ENCODE measurements at places on chromosomes 1 and 21. TPM values are rescaled to one million over a fixed set of nuclear protein-coding genes. Genes with fewer than 3 reads are reported as not detected.

SPRR2B gene
- not detected for total RNA-seq

GPR157 gene
- total RNA-seq, result 2.2 TPM

RPS6KA1 gene
- total RNA-seq, result 2.9 TPM

TSPAN1 gene
- total RNA-seq, result 0.81 TPM

CBS gene
- 63.3 TPM for total RNA-seq

GJA4 gene
- not detected for total RNA-seq

CFHR2 gene
- total RNA-seq, result not detected

RFX5 gene
- total RNA-seq, result 32.8 TPM

BSND gene
- total RNA-seq, result not detected

SLC6A17 gene
- total RNA-seq, result 0.16 TPM

FOXD3 gene
- total RNA-seq, result not detected

OR2G6 gene
- not detected for total RNA-seq

SESN2 gene
- total RNA-seq, result 33.2 TPM

TIE1 gene
- total RNA-seq, result 0.81 TPM

CDKN2C gene
- total RNA-seq, result 15.3 TPM

ZNF648 gene
- total RNA-seq, result not detected

OR2T33 gene
- total RNA-seq, result not detected

SLAMF8 gene
- total RNA-seq, result not detected

KCNE2 gene
- not detected for total RNA-seq

TMEM63A gene
- 26.4 TPM for total RNA-seq

RGS1 gene
- total RNA-seq, result not detected

TNFRSF8 gene
- total RNA-seq, result 0.09 TPM

MEF2D gene
- 6.0 TPM for total RNA-seq

AMIGO1 gene
- 0.54 TPM for total RNA-seq

GJB4 gene
- total RNA-seq, result not detected

TEKT2 gene
- total RNA-seq, result 2.1 TPM

FCRL6 gene
- not detected for total RNA-seq

FLG2 gene
- not detected for total RNA-seq

CYYR1 gene
- total RNA-seq, result not detected

SRGAP2C gene
- 35.0 TPM for total RNA-seq

PAQR6 gene
- not detected for total RNA-seq

TTC22 gene
- not detected for total RNA-seq

OR2T35 gene
- not detected for total RNA-seq

NBPF6 gene
- not detected for total RNA-seq
